SJCRH30 (cell line): ENCODE measurements at places on chromosomes 5 and 9. TPM values are rescaled to one million over a fixed set of nuclear protein-coding genes. Genes with fewer than 3 reads are reported as not detected.

MYOT gene
- total RNA-seq: not detected in 2 replicates

MPDZ gene
- 34.4 and 39.6 TPM in 2 replicates for total RNA-seq

ADAMTSL1 gene
- total RNA-seq: 2.5 and 3.3 TPM in 2 replicates

AFAP1L1 gene
- 0.45 and 0.56 TPM in 2 replicates for total RNA-seq

PCDHAC1 gene
- not detected in 2 replicates for total RNA-seq

GABRA6 gene
- total RNA-seq: not detected in 2 replicates

POU4F3 gene
- 0.13 and 0.14 TPM in 2 replicates for total RNA-seq

C5orf52 gene
- total RNA-seq: not detected in 2 replicates
